Eye (tissue), 1 donor: ENCODE measurements at places on chromosomes 5 and 9.

- DNase-seq: no peak
These were observed 31.0 kb downstream of the MTREX start for GRCh38 chr5:55338810-55339243.

GRCh38 chr5:2532809-2533208 lies 218.7 kb downstream of the IRX2 start:
- DNase-seq: no peak

DNA sequence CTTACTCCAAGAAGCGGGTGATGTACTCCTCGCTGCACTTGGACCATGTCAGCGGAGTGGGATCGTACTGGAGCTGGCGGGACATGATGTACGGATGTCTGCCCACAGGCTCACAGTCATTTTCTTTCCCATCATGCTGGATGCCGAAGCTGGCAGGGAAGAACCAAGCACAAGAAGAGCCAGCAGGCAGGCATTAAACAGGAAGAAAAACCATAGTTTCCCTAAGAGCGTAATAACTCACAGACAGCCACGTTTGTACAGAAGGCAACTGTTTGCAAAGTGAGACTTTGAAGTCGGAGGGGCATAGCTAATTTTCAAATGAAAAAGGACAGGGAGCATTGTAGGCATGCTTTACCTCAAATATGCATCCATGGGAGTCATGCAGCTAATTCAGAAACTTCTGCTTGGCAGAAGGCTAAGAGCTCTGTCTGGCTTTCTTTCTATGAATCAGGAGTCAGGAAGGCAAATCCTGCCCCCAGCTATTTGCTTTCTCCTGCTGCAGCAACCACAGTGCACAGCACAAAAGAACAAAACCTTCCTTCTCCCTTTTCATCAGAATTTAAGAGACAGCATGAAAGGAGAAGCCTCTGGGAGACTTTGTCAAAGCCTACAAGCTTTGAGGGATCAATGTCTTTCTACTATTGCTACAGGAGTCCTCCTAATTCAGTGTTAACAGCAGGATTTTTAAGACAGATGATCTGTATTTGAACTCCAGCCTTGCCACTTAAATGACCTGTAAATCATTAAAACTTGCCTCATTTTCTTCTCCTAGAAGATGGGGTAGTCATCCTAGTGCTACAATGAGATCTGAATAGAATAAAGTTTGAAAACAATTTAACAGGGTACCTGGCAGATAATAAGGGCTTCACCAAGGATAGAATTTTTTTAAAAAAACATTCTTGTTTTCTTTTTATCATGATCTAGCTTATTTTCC lies 209.1 kb downstream of the TARS1 start:
- peak; percentile 18 for DNase-seq

DNA sequence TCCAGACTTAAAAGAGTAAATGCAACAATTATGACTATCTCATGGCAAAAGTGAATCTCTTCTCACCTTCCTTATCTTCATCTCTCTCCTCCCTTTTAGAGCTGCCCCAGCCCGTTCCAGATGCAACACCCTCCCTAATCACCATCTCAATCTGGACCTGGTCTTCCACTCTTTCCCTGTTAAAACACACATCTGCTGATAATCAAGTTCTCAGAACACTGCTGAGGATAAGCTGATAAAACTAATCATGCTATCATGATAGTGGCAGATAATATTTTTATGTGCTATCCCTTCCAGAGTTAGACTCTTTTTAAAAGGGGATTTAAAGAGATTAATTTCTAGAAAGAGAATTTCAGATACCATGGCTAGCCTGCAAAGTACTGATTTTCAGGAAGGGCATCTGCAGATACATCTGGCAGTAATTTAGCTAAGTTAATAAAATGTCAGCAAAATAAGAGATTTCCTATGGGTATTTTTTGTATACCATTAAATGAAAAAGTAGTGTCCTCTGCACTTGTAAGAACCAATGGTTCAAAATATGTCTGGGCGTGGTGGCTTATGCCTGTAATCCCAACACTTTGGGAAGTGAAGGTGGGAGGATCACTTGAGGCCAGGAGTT lies 17.2 kb downstream of the SGTB start:
- no peak for DNase-seq

DNA sequence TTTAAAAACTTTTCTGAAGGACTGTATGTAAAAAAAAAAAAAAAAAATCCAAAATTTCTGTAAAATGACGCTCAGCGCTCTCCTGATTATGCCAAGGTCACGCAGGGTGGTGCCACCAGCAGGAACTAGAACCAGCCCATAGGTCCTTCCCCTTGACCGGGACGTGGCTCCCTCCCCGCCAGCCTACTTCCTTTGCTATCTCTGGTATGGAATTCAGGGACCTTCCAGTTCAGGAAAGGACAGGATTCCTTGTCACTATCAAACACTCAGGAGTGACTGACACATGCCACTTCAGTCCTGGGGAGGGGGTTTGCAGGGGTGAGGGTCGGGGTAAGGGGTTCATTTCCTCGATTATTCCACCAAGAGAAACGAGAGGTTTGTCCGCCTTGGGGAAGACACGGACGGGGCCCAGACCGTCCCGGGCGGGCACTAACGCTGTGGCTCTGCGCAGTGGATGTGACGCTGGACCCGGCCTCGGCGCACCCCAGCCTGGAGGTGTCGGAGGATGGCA lies 18.8 kb downstream of the BTNL9 start:
- no peak for DNase-seq

- no peak for DNase-seq
These were observed 149.0 kb upstream of the FST start for GRCh38 chr5:53331463-53331862.

GRCh38 chr9:73125651-73126050 lies 26.0 kb upstream of the ANXA1 start:
- no peak for DNase-seq

DNA sequence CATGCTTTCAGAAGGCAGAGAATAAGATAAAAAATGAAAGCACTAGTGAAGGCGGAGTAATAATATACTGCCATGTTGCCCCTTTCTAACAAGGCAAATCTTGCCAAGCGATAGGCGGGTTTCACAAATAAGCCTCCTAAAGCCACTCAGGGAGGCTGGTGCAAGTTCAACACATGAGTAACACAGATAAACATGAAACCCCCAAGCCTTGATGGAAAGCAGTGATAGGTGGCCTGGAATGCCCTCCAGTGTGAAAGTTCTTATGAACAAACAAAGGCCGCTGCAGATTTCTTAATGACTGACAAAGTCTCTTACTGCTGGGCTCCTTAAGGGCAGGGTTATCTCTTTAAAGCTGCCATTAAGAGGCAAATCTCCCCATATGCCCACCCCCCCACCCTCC lies 154.7 kb downstream of the ZDHHC21 start:
- DNase-seq: no peak

- no peak for DNase-seq
These were observed 82.2 kb downstream of the CACNA1B start for GRCh38 chr9:137959641-137960411.

- no peak for DNase-seq
These were observed 825.0 kb downstream of the TLR4 start for GRCh38 chr9:118529210-118529609.

GRCh38 chr5:68385936-68386335 lies 170.4 kb downstream of the PIK3R1 start:
- DNase-seq: no peak

DNA sequence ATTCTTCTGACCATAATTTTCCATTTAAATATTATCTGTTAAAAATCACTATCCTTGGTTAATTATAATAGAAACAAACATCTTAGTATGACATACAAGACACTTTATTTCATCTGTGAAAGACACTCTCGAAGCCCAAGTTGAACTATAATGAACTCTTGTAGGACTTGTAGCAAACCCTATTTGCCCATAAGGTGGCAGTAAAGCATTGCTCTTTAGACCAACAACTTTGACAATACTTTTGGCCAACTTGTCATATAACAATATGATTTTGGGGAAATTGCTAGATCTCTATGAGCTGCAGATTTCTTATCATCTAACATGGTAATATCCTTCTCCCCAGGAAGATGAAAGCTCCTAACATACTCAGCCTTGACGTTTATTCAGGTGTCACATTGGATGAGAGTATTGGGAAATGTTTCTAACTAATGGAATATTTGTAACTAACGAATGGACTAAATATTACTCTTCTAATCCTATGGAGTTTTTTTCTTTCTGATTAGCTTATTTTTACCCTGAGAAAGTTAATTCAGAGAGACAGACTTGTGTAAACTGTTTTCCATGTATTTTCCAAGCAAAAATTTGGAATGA lies 11.0 kb downstream of the SPINK14 start:
- peak; percentile 75 for DNase-seq

- no peak for DNase-seq
These were observed 99.2 kb downstream of the PHF2 start for GRCh38 chr9:93675336-93676150.

- peak; percentile 88 for DNase-seq
These were observed 27.1 kb upstream of the MYORG start for GRCh38 chr9:34403554-34404380.

GRCh38 chr5:150672237-150672883 lies 11.3 kb downstream of the MYOZ3 start:
- peak; percentile 71 for DNase-seq

- no peak for DNase-seq
These were observed 321.5 kb downstream of the NTRK2 start for GRCh38 chr9:84990850-84991513.

DNA sequence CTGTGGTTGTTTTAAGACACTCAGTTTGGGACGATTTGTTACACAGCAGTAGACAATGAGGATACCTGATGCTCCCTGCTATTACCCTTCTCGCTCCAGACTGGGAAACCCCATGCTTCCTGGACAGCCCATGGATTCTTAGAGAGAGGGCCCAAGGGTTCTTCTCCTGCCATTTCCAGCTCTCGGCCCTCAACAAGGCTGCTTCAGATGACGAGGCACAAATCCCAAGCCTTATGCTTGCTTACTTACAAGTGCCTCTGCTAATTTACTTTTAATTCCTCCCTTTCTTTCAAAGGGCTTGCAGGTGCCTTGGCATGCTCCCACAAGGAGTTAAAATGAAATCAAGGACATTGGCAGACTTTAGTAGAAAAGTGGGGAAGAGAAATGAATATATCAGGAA lies 79.4 kb downstream of the GADD45G start:
- no peak for DNase-seq

GRCh38 chr5:149782018-149782894 lies 52.1 kb downstream of the PPARGC1B start:
- no peak for DNase-seq

GRCh38 chr9:90898228-90898627 lies 96.6 kb downstream of the SYK start:
- peak; percentile 31 for DNase-seq

DNA sequence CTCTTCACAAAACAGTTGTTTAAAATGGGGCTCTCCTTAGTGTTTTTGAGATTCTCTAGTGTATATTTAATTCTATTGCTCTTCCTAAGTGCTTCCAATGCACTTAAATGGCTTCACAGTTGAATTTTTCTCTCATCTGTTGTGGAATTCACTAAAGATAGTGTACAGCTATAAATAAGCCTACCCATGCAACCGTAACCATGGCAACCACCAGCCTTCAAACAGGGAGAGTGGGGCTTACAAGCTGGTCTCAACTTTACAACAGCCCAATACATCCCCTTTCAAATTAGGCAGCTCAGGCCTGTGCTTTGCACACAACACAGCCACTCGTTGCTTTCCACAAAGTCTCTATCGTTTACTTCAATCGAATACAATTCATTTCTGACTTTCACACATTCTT lies 144.0 kb upstream of the PLPPR1 start:
- DNase-seq: peak; percentile 50

GRCh38 chr9:122453677-122454135 lies 24.0 kb downstream of the OR1J1 start:
- no peak for DNase-seq

GRCh38 chr9:81581986-81582385 lies 107.4 kb downstream of the TLE1 start:
- DNase-seq: no peak

DNA sequence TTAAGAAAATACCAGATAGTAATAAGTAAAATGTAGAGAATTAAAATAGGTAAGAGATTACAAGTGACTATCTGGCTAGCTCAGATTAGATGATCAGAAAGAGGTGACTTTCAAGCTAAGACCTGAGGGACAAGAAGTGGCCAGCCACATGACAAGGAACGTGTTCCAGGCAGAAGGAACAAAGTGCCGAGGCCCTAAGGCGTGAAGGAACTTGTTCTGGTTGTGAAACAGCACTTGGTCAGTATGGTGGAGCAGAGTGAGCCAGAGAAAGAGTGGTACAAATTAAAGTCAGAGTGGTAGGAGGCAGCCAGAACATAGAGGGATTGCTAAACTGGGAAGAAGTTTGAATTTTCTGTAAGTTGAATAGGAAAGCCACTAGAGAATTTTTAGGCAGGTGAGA lies 73.6 kb downstream of the ADRB2 start:
- no peak for DNase-seq

DNA sequence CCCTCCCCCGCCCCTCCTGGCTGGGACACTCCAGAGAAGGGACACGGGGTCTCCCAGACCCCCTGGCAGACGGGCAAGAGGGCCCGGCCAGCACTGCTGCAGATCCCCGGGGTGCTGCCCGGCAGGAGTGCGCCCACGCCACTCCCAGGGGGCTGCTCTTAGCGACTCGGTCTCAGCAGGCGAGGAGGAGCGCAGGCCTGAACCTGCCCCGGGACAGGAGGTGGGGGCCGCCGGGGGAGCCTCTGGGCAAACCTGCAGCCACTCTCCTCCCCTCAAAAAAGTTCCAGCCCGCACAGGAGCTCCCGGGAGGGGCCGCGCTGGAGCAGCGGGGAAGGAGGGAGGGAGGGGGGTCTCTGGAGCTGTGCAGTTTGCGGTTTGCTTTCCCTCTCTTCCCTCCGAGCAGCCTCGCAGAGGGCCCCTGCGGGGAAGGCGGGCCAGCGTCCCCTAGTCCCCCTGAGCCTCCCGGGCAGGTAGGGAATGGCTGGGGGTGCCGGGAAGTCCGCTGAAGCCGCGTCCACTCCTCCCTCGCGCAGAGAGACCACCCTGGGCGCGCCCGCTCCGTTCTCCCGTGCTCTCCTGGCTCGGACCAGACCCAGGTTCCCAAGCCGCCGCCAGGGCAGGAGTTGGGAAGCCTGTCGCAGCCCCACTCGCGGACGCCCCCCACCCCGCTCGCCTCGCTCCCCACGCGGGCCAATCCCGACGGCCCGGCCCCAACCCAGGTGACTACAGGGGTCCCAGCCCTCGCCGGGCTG lies 44.2 kb downstream of the NACC2 start:
- DNase-seq: peak; percentile 71

- DNase-seq: peak; percentile 7
These were observed at the start of gene C7 for GRCh38 chr5:40909264-40909663. C7 (plus strand) TSS chr5:40909497; CDS start chr5:40909611, 114 bp downstream.

- no peak for DNase-seq
These were observed 222.6 kb upstream of the GLRA1 start for GRCh38 chr5:152147286-152147685.

DNA sequence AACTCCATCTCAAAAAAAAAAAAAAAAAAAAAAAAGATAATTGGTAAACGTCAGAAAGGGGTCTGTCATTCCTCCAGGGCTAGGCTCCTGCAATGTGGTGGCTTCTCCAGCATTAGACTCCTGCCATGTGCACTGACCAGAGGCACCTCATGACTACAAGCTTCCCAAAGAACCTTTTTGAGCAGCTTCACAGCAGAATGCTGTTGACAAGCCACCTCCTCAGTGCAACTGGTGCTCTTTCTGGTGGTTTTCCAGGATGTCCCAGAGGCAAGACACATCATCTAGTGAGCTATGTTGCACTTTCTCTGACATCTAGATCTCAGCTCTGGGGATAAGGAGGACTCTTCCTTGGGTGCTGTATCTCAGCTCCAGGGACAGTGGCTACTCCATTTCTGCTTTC lies 11.6 kb downstream of the RPL37 start:
- no peak for DNase-seq
